ENCODE measurements at places on chromosomes 2 and 18. TPM values are rescaled to one million over a fixed set of nuclear protein-coding genes. Genes with fewer than 3 reads are reported as not detected.

C1QL2 gene
- total RNA-seq = not detected

DNA sequence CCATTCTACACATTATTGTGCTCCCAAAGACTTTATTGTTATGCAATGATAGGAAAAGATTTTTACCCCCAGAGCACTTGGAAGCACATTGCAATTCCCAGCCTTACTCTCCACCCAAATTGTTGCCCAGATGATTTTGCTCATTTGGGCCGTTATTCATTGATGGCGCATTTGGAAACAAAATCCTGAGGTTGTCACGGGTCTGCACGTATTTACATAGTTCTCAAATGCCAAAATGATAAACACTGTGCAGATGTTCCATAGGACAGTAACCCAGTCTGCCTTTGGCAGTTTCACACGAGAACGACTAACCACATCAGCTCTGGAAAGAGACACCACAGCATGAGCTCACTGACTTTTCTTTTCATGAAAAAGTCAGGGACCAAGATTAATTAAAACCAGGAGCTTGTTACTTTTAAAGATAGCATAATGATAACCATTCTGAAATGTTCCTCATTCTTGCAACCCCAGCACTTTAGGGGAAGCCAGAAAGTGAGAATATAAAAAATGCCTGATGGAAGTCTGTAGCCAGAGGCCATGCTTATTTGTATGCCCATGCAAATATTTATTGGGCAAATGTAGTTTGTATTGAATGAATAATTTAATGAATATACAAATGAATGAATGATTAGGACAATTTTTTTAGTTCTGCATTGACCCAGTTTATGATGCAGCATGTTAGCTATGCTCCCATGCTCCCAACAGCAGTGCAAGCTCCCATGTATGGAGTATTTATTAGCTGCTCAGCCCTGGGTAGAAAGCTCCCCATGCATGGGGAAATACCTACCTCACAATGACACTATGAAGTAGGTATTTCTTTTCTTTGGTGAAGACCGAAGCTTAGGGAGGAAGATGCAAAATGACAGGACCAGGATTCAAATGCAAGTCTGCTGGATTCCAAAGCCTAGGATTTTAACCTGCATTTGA lies 84.6 kb downstream of the MAIP1 start:
- H3K27me3 ChIP-seq = no peaks in the 10 kb centered on the region
- H3K4me1 ChIP-seq = peaks cover 21% of the 10 kb centered on the region
- no peaks in the 10 kb centered on the region for H3K36me3 ChIP-seq
- H3K27ac ChIP-seq = peak overlapping the region; percentile 69
- DNase-seq = peak; percentile 98

GRCh38 chr2:169069341-169069740 lies at the start of gene DHRS9:
Gene DHRS9, plus strand, starts transcription at chr2:169069563. Its CDS starts 12,019 bp downstream, at chr2:169081582.
- H3K4me1 ChIP-seq = no peaks in the 10 kb centered on the region

DNA sequence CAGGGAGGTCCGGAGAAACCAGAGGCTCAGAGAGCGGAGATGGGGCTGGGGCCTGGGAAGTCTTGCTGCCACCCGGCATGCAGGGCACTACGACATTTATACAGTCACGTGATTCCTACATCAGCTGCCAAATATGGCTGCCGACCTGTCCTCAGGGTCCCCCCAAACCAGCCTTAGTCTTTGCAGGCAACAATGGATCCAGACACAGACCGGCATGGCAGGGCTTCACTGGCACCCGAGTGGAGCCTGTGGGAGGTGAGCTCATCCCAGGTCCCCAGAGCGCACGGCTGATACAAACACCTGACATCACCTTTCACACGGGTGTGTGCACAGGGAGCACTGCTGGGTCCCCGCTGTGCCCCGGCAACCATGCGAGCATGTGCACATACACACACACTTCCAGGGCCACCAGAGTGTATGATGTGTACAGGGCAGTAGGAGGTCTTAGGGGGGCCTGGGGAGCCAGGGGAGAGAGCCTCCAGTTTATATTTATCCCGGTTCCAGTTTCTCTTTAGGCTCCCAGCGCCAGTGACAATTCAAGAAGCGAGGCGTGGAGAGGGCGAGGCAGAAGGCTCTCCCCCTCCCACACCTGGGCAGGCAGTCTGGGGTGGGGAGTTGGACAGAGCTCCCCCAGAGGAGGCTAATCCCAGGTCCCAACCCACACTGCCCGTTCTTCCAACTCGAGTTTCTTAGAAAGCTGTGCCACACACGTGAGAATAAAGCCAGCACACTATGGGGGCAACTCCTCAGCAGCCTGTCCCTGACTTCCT lies 2.7 kb downstream of the SEMA4C start:
- H3K27ac ChIP-seq = peak overlapping the region; percentile 77
- peak overlapping the region; percentile 41 for H3K4me3 ChIP-seq
- H3K36me3 ChIP-seq = peaks cover 29% of the 10 kb centered on the region

- H3K27ac ChIP-seq = no peak overlapping the region
- H3K27me3 ChIP-seq = no peaks in the 10 kb centered on the region
- no peak overlapping the region for H3K4me3 ChIP-seq
- DNase-seq = no peak
Observed at GRCh38 chr2:43429369-43429768, 166.5 kb downstream of the THADA start.
